A172 (cell line): ENCODE measurements at places on chromosomes 6 and 20. TPM values are rescaled to one million over a fixed set of nuclear protein-coding genes. Genes with fewer than 3 reads are reported as not detected.

DNA sequence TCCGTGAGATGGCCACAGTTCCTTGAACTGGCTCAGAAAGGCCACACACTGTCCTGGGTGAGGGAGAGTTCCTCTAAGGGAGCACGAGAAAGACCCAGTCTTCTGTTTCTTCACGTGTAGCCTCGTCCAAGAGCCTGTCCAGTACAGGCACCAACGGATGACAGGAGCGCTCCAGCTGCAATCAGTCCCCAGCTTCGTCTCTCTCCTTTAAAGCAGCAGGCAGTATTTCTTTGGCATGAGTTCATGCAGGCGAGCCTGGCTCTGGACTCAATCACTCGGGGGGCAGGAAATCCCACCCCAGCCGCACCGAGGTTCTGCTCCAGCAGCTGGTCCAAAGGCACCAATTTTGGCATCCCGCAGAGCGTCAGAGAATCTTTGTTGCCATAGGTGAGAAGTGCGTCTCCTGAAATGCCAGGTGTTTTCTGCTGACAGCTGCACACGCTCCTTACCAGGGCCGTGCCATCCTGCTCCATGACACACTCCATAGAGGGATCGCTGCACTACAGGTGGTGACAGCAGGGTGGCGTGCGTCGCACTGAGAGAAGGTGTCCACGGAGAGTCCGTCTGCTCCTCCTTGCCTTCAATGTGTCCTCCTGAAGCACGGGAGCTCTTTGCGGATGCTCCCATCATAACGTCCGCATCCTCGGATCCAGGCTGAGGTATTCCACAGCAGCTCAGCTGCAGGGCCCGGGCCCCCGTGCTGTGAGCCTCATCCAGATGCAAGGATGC, 59.6 kb upstream of the AFDN start:
- no peak for DNase-seq

The GPR6 gene
- not detected in 2 replicates for total RNA-seq

The KIAA1755 gene
- total RNA-seq, result 0.57 and 0.69 TPM in 2 replicates

The MOXD1 gene
- total RNA-seq, result 18.5 and 27.5 TPM in 2 replicates

- peak; percentile 66 for DNase-seq
Measured at GRCh38 chr6:133553652-133554051, 312.5 kb downstream of the EYA4 start.

DNA sequence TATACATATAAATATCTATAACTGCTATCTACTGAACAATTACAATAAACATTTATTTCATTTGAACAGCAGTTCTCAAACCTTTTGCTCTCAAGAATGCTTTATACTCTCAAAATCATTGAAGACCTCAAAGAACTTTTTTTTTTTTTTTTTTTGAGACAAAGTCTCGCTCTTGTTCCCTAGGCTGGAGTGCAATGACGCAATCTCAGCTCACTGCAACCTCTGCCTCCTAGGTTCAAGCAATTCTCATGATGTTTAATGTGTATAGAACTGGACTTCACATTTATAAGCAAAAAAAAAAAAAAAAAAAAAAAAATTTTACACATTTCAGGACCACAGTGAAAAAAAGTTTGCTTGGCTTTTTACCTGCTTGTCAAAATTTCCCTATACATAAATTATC, 11.7 kb downstream of the UBE2V1 start:
- no peak for DNase-seq

- DNase-seq, result peak; percentile 3
Measured at GRCh38 chr6:45569210-45569945, 191.6 kb upstream of the SUPT3H start.

DNA sequence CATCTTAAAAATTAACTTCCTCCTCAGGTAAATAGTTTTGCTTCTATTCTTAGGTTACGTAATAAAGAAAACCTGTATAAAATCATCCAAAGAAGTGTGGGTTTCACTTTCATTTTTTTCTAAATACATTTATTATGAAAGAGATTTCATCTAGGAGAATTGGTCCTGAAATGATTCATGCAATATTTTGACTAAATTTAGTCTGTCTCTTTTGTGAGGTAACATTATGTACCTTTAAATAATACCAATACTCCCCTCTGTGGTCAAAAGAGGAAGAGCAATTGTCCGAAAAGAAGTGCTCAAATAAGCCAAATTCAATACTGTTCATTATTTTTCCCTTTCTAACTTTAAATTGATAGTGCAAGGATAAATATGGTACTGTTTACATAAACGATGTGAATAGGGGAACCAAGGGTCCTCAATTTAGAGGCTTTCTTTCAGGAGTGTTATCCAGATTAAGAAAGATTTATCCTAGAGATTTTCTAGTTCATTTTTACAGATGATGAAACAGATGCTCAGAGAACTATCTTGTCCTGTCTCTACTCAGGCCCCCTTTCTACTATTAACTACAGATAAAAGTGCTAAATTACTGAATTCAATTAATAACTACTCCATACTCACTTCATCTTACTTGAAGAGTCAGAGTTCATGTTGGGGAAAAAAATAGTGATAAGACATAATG, 26.2 kb downstream of the CYP39A1 start:
- DNase-seq, result no peak

GRCh38 chr20:56289652-56290051, 41.1 kb downstream of the MC3R start:
- no peak for DNase-seq

DNA sequence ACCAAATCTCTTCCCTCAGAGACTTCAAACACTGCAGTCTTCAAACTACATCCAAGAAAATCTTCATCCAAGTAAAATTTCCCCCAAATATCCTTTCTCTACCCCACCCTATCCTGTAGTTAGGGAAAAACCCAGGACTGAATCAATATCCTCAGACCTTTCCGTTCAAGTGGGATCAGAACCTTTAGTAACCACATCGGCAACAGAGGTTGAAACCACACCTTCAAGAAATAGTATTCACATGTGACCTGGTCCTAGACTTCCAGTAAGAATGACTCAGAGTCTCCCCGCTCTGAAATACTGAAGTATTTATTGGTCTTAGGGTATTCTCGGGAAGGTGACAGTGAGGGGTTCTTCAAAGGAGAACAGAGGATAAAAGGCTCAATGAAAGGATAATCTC, 8.7 kb downstream of the HLA-DPA1 start:
- DNase-seq, result no peak

DNA sequence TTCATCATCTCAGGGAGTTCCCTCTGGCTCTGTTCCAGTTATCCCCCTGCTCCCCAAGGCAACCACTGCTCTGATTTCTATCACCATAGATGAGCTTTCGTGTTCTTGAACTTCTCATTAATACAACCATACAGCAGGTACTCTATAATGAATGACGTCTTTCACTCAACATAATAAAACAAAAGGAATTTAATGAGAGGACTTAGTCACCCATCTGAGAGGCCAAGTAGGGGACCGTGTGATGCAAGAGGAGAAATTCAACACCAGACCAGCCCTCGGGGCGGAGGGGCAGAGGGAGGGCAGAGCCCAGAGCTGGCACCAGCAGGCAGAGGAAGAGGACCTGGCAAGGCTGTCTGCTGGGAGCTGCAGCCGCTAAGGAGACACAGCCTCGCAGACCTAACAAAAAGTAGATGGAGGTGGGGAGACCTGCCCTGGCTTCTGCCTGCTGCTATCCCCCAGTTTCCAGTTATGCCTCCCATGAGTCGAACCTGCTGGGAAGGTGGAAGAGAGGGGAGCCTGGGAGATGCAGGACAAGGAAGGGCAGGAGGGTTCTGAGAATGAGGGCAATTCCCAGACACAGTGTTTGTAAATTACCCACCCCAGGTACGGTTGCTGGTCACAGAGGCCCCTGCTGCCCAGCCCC, 13.8 kb downstream of the CCN5 start:
- DNase-seq, result peak; percentile 93

DNA sequence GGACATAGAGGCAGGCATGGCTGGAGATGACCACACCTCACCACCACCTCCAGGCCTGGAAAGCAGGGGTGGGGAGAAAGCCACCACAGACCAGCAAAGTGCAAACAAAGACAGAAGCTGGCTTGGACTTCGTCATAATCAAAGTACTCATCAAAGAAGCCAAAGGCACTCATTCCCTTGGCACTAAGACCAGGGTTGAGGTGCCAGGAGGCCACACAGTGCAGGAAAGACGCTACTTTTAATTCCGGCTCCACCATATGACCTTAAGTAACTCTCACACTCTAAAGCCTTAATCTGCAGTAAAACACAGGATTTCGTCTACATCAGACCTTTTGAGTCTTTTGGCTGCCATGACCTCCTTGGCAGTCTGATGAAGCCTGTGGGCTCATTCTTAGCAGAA, 123.1 kb downstream of the HIVEP2 start:
- DNase-seq, result no peak

GRCh38 chr20:50546729-50547314, 36.6 kb downstream of the PTPN1 start:
- no peak for DNase-seq

GRCh38 chr6:165890404-165890735, 227.3 kb upstream of the PDE10A start:
- no peak for DNase-seq

The MAS1 gene
- total RNA-seq, result not detected in 2 replicates

The SCUBE3 gene
- 0.69 and 0.88 TPM in 2 replicates for total RNA-seq

DNA sequence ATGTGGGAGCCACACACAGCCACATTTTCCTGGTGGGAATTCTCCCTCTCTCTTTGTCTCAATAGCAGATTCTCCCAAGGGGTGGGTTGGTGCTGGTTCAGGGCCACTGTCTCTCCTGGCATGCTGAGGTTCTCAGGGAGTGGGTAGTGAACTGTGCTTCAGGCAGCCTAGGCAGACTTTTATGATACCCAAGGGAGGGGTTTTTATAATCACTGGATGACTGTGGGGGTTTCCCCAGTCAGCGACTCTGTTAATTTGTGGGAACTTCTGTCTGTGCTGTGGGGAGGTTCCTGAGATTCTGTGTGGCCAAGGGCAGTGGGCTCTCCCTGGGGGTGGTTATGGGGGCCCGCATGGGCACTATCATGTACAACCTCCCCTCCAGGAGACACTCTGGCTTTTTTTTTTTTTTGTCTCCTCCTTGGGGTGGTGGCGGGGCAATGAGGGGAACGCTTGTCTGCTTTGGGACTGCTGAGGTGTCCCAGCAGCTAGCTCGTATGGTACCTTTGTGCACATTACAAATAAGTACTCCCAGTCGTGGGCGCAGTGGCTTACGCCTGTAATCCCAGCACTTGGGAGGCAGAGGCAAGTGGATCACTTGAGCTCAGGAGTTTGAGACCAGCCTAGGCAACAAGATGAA, 10.0 kb downstream of the PTK7 start:
- no peak for DNase-seq

GRCh38 chr6:168599118-168599494, 158.1 kb downstream of the SMOC2 start:
- DNase-seq, result no peak

GRCh38 chr6:135506270-135506997, 8.9 kb upstream of the AHI1 start:
- peak; percentile 25 for DNase-seq

The MMP24 gene
- 5.2 and 14.2 TPM in 2 replicates for total RNA-seq

DNA sequence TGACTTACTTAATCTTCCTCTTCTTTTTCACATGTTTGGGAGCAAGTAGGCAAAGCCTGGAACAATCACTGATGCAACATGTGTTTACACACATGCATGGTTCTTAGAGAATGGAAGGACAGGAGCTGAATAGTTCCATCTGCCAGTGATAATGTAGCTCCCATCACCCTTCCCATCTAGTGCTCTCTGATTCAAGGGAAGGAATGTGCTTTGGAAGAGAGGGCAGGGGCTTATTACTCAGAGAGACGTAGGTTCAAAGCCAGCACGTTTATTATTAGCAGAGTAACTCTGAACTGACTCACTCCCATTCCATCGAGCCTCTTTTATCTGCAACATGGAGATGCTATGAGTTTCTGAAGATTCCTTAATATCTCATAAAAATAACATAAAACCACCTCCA, 211.9 kb downstream of the GMPR start:
- DNase-seq, result peak; percentile 60

DNA sequence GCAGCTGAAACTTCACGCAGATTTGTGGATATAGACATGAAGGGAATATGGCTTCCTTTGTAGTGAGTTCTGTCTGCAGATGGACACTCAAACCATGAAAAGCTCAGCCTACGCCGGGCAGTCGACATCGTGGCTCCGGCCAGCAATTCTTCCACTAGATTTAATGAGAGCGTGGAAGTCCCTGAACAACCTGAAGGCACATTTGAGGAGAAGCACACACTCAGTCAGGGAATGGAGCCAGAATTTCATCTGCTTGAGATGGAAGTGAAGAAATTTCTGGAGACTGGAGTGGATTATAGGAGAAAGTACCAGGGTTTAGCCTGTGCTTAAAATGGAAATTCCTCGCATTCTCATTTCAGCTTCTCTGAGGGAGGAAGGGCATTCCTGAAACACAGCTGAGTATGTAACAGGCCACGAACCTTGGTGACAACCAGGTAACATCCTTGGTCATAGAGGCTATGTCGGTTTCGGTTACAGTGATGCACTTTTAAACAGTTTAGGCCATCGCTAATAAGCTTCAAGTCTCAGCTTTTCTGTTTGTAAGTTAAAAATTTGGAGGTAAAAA, 80.5 kb upstream of the AGPAT4 start:
- DNase-seq, result no peak

The C6orf58 gene
- total RNA-seq, result 0.21 and 0.24 TPM in 2 replicates

The DLL1 gene
- 3.4 and 4.7 TPM in 2 replicates for total RNA-seq

- no peak for DNase-seq
Measured at GRCh38 chr20:48155268-48155667, 370.0 kb upstream of the SULF2 start.

- no peak for DNase-seq
Measured at GRCh38 chr6:20166210-20166609, 46.1 kb downstream of the MBOAT1 start.

The BMP2 gene
- total RNA-seq, result not detected in 2 replicates

DNA sequence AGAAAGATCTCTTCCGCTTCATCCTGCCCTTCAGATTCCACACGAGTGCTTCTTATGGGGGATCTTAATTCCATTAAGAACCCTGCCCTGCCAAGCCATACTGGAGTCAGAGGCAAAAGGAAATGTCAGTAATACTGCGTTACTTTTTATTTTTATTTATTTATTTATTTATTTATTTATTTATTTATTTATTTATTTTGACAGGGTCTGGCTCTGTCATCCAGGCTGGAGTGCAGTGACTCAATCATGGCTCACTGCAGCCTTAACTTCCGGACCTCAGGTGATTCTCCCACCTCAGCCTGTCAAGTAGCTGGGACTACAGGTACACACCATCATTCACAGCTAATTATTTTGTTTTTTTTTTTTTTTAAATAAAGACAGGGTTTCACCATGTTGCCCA, 79.5 kb downstream of the MYB start:
- DNase-seq, result no peak

DNA sequence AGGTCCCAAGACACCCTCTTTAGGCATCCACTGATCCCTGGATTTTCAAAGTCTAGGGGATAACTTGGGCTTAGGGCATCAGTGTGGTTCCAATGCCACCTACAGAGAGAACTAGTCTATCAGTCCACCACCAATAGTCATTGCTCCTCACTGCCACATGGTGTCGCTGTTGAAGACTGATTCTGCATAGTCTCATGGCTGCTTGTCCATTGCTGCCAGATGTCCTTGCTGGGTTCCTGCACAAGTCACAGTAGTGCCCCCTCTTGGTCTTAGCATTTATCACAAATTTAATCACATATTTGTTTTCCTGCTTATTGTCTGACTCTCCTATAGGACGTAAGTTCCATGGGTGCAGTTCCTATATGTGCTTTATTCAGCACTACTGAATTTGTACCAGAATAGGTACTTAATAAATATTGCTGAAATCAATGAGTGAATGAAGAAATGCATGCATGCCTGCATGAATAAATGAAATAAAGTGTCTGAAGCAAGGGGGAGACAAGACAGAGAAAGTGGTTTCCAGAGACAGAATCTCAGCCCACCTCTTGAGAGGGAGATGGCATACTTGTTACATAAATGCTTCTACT, 45.9 kb upstream of the RALY start:
- peak; percentile 65 for DNase-seq
